Posterior vena cava (tissue), 2 donors: ENCODE measurements at places on chromosomes 1 and 21. TPM values are rescaled to one million over a fixed set of nuclear protein-coding genes. Genes with fewer than 3 reads are reported as not detected.

Gene SERTAD4
- total RNA-seq = 1.7 TPM

Gene CRB1
- total RNA-seq = 0.28 TPM

Gene LIN28A
- not detected for total RNA-seq

DNA sequence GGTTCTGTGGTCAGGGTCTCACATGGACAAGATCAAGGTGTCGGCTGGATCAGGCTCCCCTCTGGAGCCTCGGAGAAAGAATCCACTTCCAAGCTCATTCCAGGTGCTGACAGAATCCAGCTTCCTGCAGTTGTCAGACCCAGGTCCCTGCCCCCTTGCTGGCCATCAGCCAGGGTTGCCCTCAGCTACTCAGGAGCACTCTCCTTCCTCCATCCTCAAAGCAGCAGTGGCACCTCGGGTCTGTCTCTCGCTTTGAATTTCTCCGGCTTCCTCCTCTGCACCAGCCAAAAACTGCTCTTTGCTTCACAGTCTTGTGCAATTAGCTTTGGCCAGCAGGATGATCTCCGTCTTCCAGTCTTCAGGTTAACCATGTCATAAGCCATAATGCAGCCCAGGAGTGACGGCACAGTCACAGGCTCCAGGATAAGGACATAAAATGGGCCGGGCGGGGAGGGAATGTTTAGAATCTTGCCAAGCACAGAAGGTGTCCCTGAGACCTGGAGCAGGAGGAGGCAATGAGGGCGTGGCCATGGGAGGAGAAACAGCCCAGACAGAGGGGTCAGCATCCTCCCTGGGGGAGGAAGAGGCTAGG lies 79.4 kb upstream of the SLC25A33 start:
- DNase-seq = no peak

- no peak for DNase-seq
These were observed 106.0 kb upstream of the IFFO2 start for GRCh38 chr1:19062258-19063029.

DNA sequence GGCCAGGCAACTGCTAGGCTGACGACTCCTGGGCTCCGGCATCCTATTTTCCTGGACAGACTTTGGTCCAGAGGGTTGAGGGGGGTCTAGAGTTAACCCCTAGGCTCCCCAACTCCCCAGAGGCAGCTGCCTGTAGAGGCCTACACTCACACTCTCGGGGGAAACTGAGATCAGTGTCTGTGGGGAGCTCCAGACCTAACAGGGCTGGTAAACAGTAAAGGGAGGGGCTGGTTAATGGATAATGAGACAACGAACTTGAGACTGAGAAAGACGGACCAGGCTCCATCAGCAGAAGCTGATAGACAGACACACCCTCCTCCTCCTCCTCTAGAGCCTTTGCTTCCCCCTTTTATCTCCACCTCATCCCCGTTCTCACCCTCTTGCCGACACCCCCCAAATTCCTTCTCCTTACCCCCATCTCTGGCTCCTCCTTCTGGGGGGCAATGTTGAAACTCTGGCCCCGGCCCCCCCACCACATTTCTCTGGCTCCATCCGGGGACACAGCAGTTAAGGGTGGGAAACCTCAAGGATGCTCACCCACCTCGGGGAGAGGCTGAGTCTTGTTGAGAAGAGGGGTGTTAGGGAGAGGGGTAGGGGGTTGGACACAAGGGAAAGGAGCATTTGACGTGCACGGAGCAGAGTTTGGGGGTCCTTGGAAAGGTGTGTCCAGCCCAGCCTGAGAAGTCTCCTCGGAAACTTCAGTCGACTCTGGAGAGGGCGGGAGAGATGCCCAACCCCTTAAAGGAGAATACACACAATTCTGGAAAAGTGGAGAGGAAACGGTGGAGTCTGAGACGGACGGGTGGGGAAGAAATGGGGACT lies at the start of gene MTMR11:
Gene MTMR11, minus strand, starts transcription at position 710 of the 822 bp plus-strand sequence. Its CDS starts 232 bp downstream, at position 478.
- DNase-seq = peak; percentile 80

DNA sequence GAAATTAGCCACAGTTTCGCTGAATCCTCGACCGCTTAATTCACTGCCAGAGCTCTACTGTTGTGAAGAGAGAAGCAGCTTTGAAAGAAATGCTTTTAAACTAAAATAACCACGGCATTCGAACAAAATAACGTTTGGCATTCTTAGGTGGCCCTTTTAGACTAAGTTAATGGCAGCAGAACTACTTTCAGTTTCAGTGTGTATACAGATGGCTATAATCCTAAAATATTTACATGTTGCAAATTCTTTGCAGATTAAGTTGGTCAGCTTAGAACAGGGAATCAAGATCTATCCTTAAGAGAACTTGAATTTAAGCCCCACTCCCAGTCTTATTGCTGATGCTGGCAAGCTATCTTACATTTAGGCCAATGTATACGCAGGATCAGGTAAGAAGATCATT lies 62.7 kb downstream of the ADSS2 start:
- no peak for DNase-seq

- DNase-seq = no peak
These were observed 135.3 kb upstream of the PRMT6 start for GRCh38 chr1:106921186-106921585.

DNA sequence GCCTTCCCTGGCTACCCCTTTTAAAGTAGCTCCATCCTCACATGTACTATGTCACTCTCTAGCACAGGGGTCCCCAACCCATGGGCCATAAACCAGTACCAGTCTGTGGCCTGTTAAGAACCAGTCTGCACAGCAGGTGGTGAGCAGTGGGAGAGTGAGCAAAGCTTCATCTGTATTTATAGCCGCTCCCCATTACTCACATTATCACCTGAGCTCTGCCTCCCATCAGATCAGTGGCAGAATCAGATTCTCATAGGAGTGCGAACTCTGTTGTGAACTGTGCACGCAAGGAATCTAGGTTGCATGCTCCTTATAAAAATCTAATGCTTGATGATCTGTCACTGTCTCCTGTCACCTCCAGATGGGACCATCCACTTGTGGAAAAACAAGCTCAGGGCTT lies 116.6 kb upstream of the FOXD3 start:
- DNase-seq = no peak

DNA sequence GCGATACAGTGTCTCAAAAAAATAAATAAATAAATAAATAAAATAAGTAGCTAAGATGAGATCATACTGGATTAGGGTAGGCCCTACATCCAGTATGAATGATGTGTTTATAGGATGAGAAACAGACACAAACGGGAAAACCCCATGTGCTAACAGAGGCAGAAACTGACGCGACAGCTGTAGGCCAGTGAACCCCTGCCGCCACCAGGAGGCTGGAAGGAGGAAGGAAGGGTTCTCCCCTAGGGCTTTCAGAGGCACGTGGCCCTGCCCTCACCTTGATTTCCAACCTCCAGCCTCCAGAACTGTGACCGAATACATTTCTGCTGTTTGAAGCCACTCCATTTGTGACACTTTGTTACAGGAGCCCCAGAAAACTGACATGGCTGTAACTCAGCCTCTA lies 38.5 kb downstream of the CHD5 start:
- no peak for DNase-seq
